ENCODE measurements at places on chromosomes 12 and 14.
A peak's percentile ranks its signal among the peaks of the same experiment; 100 is the strongest.

DNA sequence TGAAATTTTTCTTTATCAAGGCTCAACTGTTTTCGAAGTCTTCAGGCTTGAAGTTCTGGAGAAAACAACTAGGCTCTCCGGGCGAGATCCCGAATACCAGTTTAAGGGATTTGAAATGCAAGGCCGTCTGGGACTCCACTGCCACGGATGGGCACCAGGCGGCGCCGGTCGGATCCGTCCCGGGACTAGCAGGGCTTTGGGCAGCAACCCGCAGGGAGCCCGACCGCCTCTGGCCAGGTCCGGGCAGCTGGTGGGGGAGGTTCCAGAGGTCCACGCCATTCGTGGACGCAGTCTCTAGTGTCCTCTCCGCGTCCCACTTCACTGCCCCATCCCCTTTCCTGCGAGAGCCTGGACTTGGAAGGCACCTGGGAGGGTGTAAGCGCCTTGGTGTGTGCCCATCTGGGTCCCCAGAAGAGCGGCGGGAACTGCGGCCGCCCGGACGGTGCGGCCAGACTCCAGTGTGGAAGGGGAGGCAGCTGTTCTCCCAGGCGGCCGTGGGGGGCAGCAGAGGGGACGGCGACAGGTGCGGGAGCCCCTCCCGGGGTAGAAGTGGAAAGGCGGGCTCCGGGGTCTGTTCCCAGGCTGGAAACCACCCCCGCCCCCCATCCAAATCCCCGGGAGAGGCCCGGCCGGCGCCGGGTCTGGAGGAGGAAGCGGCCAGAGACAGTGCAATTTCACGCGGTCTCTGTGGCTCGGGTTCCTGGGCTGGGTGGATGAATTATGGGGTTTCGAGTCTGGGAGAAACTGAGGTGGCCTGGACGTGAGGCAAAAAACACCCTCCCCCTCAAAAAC, 838 bp upstream of the ERBB3 start:
- DNase-seq, result peak; percentile 13

DNA sequence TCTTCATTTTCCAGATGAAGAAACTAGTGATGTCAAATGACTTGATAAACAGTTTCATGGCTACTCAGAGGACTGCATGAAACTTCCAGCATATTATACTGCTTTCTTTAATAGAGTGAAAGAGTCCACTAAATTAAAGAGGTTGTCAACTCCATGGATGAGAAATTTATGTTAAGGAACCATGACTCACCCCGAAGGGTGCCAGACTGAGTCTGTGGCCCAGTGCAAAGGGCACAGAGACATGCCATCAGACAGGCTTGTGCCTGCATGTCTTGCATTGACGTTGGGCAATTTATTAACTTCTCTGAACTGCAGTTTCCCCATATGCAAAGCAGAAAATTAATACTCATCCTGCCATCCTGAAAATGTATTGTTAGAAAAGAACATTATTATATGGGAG, 382.4 kb downstream of the APAF1 start:
- DNase-seq, result no peak

DNA sequence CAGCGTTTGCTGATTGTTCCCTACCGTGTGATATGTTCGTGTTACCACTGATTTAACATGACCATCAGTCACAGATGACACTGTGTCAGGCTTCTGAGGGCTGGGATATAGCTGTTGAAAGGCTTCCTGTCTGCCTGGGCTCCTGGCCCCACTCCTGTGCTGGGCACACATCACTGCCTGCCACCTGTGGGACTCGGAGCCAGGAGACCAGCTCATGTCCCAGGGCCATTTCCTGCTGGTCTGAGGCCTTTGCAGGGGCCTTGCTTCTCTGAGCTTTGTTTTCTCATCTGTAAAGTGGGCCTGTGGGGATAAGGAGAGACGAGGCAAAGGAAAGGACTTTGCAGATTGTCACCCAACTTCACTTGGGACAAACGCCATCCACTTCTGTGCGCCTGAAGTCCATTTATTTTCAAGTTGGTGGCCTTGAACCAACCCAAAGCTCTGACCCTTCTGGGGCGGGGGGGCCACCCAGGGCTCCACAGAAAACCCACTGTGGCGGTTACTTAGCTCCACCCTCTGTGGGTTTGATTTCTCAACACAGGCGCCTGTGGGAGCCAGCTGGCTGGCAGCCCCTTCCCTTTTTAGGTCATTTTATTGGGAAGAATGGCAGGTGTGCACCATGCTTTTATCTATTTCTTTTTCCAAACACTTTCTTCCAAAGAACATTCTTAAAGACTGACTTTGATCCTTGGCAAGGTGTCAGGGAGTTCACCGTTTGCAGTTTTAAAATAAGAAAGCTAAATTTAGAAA, 54.1 kb downstream of the BEGAIN start:
- DNase-seq, result no peak

DNA sequence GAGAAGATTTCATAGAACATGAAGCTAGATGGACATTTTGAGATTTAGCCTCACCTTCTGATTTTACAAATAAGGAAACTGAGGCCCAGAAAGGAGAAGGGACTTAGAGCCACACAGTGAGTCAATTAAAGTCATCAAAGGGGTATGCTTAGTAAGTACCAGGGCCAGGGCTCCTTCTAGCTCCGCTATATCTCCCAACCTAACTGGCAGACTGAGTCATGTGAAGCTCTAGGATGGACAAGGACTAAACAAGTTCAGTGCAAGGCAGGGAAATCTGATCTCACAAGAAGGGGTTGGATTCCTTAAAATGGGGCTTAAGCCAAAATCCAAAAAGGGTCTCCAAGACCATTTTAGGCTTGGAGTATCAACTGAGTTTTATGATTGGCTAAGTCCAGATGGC, 215.8 kb downstream of the PHLDA1 start:
- DNase-seq, result no peak

DNA sequence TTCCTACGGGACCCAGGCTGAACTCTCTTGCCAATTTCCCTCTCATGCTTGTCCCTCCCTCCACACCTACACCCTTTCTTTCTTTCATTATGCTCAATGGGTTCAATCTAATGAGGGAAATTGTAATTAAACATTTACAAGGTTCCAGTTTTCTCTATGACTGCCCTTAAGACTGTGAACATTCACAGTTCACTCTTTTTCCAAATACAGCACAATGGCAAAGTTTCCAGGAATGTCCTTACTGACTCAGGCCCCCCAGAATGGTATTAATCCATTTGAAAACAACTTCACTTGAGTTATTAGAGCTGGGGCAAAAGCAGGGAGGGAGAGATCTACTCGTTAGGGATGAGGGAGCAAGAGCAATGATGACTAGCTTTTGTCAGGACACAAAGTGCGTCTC, 892.1 kb downstream of the NRXN3 start:
- no peak for DNase-seq

- no peak for DNase-seq
Observed at GRCh38 chr14:94171208-94171607, 2.9 kb upstream of the PPP4R4 start.

DNA sequence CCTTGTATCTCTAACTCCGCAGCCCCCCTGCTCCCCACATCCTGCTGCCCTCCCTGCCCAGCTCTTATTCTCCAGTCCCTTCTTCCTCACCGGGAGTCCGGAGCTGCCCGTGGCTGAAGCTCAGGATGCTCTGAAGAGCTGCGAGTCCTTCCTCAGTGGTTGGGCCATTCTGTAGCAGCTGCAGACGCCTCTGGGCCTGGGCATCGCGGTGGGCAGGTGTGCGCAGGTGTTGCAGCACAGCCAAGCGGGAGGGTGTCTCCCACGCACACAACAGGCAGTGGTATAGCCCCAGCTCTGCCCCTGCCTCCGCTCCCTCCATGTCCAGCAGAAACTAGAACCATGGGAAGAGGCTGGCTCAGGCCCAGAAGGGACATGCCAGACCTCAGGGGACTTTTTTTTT, 20.2 kb downstream of the ZFHX2 start:
- DNase-seq, result no peak

- no peak for DNase-seq
Observed at GRCh38 chr12:2481951-2482350, 312.8 kb upstream of the FKBP4 start.

- DNase-seq, result no peak
Observed at GRCh38 chr12:13142747-13143146, 39.3 kb upstream of the GSG1 start.

- no peak for DNase-seq
Observed at GRCh38 chr14:35205737-35206136, 83.4 kb downstream of the PRORP start.

- DNase-seq, result no peak
Observed at GRCh38 chr12:27229367-27229766, 14.7 kb upstream of the STK38L start.

- DNase-seq, result no peak
Observed at GRCh38 chr12:50062728-50063460, 5.5 kb downstream of the ASIC1 start.

DNA sequence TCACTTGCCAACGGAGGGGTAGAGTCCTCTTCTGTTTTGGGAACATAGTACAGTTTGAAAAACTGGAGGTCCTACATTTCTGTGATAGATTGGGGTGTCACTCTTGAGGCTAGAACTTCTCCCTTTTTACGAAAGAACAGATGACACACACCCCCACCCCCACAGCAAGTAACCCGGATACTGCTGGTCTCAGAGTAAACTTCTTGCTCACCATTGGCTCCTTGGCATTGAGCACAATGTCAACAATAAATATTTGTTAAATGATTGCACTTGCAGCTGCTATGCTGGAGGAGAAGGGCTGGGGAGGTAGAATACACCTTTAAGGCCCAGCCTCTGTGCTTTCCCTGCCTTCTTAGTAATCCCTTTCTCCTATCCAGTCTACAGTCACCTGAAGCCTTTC, 149.8 kb downstream of the TGFB3 start:
- no peak for DNase-seq

- no peak for DNase-seq
Observed at GRCh38 chr12:111428728-111429175, 23.0 kb downstream of the SH2B3 start.

DNA sequence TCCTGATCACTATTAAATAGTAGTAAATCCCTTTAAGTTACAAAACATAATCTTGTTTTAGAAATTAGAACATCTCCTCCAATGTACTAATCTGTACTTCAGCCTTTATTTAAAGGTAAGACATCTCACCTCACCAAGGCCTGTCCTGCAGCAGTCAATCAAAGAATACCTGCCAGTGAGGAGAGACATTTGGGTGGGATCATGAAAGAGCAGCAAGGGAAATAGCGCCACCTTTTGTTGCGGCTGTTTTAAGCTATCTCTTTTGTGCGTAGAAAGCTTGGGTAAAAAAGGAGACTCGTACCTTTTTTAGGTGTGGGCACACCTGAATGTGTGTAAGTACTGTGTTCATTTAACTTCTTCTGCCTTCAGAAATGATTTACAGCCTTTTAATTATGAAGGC, 117.8 kb upstream of the TMTC1 start:
- DNase-seq, result no peak

- no peak for DNase-seq
Observed at GRCh38 chr14:89827265-89827664, 127.3 kb downstream of the EFCAB11 start.

GRCh38 chr12:100826323-100826722, 31.7 kb downstream of the ANO4 start:
- no peak for DNase-seq

DNA sequence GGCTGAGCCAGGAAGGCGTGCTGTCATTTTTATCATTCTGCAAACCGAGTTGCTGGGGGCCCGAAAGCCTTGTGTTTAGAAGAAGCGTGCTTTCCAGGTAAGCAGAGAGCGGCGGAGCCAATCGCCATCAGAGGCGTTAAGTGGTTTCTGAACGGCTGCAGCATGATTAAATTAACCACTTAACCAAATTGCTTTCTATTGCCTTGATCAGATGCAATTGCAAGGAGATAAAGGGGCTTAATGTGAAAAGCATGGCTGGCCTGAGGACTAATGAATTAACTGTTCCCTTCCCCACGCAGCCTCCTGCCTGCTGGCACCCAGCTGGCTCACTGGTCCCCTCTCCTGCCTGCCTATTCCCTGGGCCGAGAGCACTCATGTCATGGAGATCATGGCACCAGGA, 36.6 kb upstream of the CHGA start:
- DNase-seq, result no peak

GRCh38 chr14:89351516-89352404, 65.3 kb downstream of the FOXN3 start:
- DNase-seq, result no peak

DNA sequence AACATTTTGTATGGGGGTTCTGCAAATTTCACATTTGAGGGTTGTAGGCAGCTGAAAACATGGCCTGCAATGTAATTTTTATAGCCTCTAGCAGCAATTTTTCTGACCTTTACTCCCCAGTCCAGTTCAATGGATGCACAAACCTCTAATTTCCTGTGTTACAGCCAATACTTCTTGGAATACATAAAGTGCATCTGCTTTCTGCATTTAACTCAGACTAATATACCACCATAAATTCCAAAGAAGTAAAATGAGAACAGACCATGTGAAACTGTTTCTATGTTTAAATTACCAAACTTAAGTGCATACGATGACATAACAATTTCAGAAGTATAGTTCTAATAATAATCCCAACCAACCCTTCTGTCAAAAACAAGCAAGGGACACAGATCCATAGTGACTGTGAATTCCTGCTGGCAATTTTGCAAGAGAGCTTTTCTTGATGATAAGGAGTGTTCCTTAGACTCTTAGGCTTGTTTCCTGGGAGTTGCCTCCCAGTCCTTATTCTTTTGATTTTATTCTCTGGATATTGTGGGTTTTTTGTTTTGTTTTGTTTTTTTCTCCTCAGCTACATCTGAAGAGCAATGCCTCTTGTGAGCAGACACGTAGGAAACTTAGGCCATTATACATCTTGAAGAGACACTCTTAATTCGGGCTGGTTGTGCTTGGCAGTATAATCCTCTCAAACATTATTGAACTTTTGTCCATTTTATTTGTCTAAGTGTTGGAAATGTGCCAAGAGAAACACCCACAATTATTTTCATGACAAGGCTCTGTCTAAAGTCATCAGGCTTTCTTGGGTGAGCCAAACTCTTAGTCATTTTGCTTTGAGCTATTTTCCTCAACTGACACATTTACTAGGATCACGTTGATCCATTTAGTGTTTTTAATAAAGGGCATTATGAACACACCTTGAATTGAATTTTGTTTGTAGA, 51.3 kb upstream of the RERGL start:
- no peak for DNase-seq

- DNase-seq, result no peak
Observed at GRCh38 chr12:48334808-48335207, 15.9 kb downstream of the ZNF641 start.

- no peak for DNase-seq
Observed at GRCh38 chr12:57934819-57935218, 6.5 kb upstream of the ATP23 start.

GRCh38 chr14:79318371-79318770, 892.9 kb downstream of the DIO2 start:
- no peak for DNase-seq

All from stimulated activated CD8-positive, alpha-beta memory T cell treated with anti-CD3 and anti-CD28 coated beads, Interleukin-15, amount 100 ng/mL, for 4 hours (primary cell).